ENCODE measurements at places on chromosomes 6 and 20.

DNA sequence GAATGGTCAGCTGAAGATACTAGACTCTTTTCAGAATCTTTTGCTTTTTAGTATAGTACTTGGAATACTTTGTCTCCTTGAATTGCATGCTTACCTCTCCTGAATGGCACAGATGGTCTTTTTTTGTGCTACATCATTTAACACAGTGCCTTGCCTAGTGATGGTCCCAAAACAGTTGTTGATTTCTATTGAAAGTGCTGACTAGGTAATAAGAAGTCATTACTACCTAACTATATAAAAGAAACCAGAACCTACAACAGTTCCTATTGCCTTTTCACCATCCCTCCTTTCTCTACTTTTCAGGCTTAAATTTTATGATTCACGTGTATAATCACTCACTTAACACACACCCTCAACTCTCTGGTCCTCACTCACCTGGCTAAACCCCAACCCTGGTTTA is 64.6 kb upstream of the PRND start:
- no peak overlapping the region for H3K4me3 ChIP-seq
- H3K36me3 ChIP-seq, result no peaks in the 10 kb centered on the region

DNA sequence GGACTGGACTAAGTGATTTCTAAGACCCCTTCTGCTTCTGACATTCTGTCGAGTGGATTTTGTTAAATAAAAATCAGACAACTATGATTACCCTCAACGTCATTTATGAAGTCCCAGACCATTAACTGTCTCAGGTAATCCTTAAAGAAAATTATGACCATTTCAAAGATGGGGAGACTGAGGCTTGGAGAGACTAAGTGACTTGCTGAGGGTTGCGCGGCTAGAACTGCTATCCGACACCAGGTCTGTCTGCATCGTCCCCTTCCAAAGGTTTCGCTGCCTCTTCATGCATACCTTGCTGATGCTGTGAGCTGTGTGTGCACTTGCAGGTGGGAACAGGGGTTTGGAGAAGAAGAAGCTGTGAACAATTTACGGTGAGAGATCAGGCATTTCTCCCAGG is 3.1 kb downstream of the SNPH start:
- H3K27ac ChIP-seq, result no peak overlapping the region
- no peak for DNase-seq
- peaks cover 14% of the 10 kb centered on the region for H3K36me3 ChIP-seq
- H3K4me1 ChIP-seq, result peaks cover 12% of the 10 kb centered on the region
- H3K27me3 ChIP-seq, result no peaks in the 10 kb centered on the region

GRCh38 chr20:62662422-62662821 is 20.1 kb downstream of the SLCO4A1 start:
- no peak overlapping the region for H3K4me3 ChIP-seq
- peaks cover 14% of the 10 kb centered on the region for H3K4me1 ChIP-seq
- no peak for DNase-seq
- no peak overlapping the region for H3K27ac ChIP-seq

DNA sequence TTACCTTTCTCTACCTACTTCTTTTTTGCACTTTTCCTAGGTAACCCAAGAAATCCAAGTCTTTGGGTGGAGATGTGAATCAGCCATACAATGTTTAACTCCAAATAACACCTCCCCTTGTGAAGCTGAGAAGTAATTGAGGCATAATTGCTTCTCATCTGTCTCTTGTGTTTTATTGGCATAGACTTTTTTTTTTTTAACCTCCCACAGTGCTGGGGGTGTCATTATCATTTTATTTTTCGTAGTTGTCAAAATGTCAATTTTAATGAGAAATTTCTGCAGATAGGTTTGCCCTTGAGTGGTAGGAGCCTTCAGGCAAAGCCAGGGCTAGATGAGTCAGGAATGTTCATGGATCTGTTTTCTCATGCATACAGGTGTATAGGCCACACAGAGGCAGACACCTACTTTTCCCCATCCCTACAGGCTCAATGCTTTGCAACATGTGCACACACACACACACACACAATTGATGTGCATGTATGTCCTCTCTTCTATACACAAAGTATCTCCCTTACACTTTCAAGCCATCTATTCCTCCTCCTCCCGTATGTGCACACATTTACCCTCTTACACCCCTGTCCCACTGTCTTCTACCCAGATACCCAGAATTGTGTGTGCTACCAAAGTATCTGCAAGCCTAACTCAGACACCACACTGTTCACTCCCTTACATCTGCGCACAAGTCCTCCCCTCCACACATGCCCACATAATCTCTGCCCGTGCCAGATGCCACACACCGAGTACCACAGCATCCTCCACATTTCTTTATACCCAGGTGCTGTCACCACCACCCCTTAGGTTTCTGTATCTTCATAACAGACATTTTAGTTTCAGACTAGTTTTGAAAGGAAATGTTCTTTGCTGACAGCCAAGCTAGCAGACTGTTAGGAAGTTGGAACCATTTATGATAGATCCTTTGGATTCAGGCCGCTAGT is 22.0 kb downstream of the RALY start:
- H3K27me3 ChIP-seq, result no peaks in the 10 kb centered on the region
- no peak for DNase-seq
- no peak overlapping the region for H3K27ac ChIP-seq
- H3K4me3 ChIP-seq, result no peak overlapping the region

- H3K4me1 ChIP-seq, result no peaks in the 10 kb centered on the region
- H3K36me3 ChIP-seq, result no peaks in the 10 kb centered on the region
- no peak overlapping the region for H3K4me3 ChIP-seq
- H3K27me3 ChIP-seq, result no peaks in the 10 kb centered on the region
- no peak for DNase-seq
Observed at GRCh38 chr6:23036406-23036983, 467.1 kb downstream of the HDGFL1 start.

DNA sequence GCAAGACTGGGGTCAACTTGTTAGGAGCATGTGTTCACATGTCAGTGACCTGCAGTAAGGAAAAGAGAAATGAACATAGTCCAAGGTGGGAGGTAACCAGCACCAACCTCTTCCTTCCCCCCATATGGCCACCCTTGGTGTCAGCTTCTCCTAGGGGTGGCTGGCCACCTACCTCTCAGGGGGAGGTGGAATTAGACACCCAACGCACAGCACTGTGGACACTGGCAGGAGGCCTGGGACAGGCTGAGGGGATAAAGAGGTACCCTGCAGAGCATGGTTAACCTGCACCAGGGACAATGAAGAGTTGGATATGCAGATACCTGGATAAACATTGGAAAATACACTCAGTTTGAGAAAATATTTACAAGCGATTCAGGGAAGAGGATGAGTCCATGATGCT is 84.5 kb downstream of the IYD start:
- H3K36me3 ChIP-seq, result no peaks in the 10 kb centered on the region
- no peaks in the 10 kb centered on the region for H3K27me3 ChIP-seq
- H3K4me1 ChIP-seq, result peaks cover 15% of the 10 kb centered on the region
- DNase-seq, result no peak
- H3K27ac ChIP-seq, result no peak overlapping the region

GRCh38 chr6:6943421-6943820 is 164.3 kb upstream of the RREB1 start:
- no peak overlapping the region for H3K4me3 ChIP-seq
- peaks cover 7% of the 10 kb centered on the region for H3K4me1 ChIP-seq
- no peak overlapping the region for H3K27ac ChIP-seq

DNA sequence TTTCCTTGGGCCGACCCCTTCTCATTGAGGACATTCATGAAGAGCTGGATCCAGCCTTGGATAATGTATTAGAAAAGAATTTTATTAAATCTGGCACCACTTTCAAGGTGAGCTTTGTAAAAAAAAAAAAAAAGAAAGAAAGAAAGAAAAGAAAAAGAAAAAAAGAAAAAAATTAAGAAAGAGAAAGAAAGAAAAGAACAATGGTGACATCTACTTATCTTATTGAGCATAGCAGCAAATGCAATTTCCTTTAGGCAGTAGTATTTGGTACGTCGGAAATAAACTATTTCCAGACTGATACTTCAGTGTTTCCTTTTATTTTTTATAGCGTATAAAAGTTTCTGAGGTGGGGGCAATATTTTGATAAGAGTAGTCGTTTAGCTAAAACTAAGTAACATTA is 119.0 kb upstream of the GLP1R start:
- H3K4me3 ChIP-seq, result no peak overlapping the region
- no peak for DNase-seq
- H3K36me3 ChIP-seq, result no peaks in the 10 kb centered on the region
- no peak overlapping the region for H3K27ac ChIP-seq

GRCh38 chr6:107603006-107603370 is 113.1 kb downstream of the SOBP start:
- no peak overlapping the region for H3K27ac ChIP-seq
- no peak overlapping the region for H3K4me3 ChIP-seq
- no peak for DNase-seq
- no peaks in the 10 kb centered on the region for H3K27me3 ChIP-seq
- no peaks in the 10 kb centered on the region for H3K36me3 ChIP-seq

DNA sequence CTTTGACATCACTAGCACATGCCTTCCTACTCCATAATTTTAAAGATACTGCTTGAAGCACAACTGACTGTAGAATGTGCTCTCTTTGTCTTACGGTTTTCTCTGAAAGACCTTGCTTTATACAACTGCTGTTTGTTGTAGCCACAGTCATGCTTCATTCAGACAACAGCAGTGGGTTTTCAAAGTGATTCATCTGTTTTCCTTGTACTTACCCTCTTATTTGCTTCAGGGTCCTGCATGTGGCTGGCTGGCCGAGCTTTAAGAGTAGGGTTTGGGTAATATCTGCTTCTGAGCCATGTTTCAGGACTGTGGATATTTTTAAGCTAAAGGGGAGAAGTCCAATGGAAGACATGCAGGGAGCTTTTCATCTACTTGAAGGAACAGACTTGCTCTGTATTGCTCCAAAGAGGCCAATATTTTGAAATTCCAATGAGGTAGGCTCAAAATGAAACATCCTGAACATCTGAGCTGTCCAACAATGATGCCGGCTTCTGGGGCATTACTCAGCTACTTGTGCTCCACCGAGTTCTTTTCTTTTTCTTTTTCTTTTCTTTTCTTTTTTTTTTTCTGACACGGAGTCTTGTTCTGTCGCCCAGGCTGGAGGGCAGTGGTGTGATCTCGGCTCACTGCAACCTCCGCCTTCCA is 160.2 kb upstream of the SGK1 start:
- DNase-seq, result no peak
- no peak overlapping the region for H3K27ac ChIP-seq
- H3K4me1 ChIP-seq, result peaks cover 31% of the 10 kb centered on the region
- no peak overlapping the region for H3K4me3 ChIP-seq
- H3K27me3 ChIP-seq, result no peaks in the 10 kb centered on the region

GRCh38 chr20:42482808-42483207 is 706.9 kb downstream of the PTPRT start:
- H3K27ac ChIP-seq, result no peak overlapping the region
- no peak overlapping the region for H3K4me3 ChIP-seq
- no peak for DNase-seq

DNA sequence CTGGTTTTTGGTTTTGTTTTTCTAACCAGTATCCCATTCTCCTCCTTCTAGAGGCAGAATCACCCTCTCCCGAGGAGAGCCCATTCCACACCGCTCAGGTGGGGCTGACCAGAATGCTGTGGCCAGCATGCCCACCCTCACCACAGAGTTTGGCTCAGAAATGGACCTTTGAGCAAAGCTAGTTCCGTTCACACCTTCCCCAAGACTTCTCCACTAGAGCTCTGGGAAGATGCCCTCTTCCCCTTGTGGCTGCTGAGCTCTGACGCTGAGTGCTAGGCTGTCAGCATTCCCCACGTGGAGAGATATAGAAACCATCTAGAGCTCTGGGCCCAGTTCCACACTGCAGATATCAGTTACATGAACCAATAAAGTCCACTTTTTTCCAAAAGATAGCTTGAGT is 7.9 kb downstream of the GPLD1 start:
- H3K4me1 ChIP-seq, result peaks cover 6% of the 10 kb centered on the region
- H3K4me3 ChIP-seq, result no peak overlapping the region
- no peak overlapping the region for H3K27ac ChIP-seq
- DNase-seq, result no peak

GRCh38 chr6:148509119-148509799 is 166.6 kb downstream of the SASH1 start:
- H3K27me3 ChIP-seq, result no peaks in the 10 kb centered on the region
- H3K27ac ChIP-seq, result no peak overlapping the region
- DNase-seq, result no peak
- no peaks in the 10 kb centered on the region for H3K4me1 ChIP-seq
- no peak overlapping the region for H3K4me3 ChIP-seq
- no peaks in the 10 kb centered on the region for H3K36me3 ChIP-seq

DNA sequence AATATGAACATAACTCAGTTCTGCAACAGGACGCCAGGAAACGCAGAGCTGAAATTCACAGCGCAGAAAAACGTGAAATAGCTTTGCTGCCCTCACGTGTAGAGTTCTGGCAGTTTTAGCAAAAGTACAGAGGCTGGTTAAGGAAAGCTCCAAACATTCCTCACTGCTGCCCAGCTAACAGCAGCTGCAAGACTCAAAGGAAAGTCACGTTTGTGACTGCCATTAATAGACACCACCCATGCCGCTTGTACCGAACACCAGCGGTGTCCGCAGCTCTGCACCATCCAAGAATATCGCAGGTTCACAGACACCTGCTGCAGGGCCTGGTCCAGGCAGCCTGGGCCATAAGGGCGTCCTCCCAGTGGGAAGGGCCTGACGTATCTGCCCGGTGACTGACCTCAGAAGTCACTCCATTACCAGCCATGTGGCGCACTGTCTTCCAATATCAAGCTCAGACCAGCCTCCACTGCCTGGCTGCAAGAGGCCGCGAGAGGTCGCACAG is 61.4 kb downstream of the WDR27 start:
- H3K4me3 ChIP-seq, result no peak overlapping the region
- H3K36me3 ChIP-seq, result peaks cover 5% of the 10 kb centered on the region
- H3K27me3 ChIP-seq, result no peaks in the 10 kb centered on the region
- H3K4me1 ChIP-seq, result no peaks in the 10 kb centered on the region
- no peak for DNase-seq

DNA sequence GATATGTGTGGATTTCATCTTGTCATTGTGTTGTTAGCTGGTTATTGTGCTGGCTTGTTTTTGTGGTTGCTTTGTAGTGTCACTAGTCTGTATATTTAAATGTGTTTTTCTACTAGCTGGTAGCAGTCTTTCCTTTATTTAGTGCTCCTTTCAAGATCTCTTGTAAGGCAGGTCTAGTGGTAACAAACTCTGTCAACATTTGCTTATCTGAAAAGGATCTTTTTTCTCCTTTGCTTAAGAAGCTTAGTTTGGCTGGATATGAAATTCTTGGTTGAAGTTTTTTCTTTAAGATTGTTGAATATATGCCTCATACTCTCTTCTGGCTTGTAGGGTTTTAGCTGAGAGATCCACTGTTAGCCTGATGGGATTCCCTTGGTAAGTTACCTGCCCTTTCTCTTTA is 32.7 kb upstream of the TFB1M start:
- no peaks in the 10 kb centered on the region for H3K36me3 ChIP-seq
- no peak for DNase-seq
- H3K27ac ChIP-seq, result no peak overlapping the region

GRCh38 chr20:21125849-21126580 is at the start of gene KIZ:
KIZ (plus strand) TSS chr20:21126082; CDS start chr20:21126116, 34 bp downstream.
- H3K4me1 ChIP-seq, result no peaks in the 10 kb centered on the region
- DNase-seq, result peak; percentile 87
- H3K27me3 ChIP-seq, result no peaks in the 10 kb centered on the region
- no peak within 1 kb of the TSS for H3K27ac ChIP-seq
- H3K4me3 ChIP-seq, result peak within 1 kb of the TSS; percentile 76

Measured in Calu3 (cell line).